ENCODE measurements at places on chromosomes 6 and 20.

DNA sequence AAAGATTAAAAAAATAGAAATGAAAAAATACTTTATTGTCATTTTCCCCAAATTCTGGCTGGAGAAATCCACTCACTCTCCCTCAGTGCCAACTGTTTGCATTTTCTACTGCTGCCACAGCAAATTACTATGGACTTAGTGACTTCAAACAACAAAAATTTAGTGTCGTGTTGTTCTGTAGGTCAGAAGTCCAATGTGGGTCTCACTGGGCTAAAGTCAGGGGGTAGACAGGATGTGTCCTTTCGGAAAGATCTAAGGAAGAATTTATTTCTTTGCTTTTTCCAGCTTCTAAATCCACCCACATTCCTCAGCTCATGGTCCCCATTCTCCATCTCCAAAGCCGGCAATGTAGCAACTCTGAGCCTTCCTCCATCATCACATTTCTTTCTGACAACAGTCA lies 453.3 kb downstream of the KIF16B start:
- DNase-seq: no peak

GRCh38 chr6:163513570-163514166 lies 99.2 kb downstream of the QKI start:
- DNase-seq: no peak

- DNase-seq: no peak
Measured at GRCh38 chr6:23174781-23175361, 605.5 kb downstream of the HDGFL1 start.

GRCh38 chr6:83590416-83590815 lies 78.1 kb downstream of the PRSS35 start:
- no peak for DNase-seq

DNA sequence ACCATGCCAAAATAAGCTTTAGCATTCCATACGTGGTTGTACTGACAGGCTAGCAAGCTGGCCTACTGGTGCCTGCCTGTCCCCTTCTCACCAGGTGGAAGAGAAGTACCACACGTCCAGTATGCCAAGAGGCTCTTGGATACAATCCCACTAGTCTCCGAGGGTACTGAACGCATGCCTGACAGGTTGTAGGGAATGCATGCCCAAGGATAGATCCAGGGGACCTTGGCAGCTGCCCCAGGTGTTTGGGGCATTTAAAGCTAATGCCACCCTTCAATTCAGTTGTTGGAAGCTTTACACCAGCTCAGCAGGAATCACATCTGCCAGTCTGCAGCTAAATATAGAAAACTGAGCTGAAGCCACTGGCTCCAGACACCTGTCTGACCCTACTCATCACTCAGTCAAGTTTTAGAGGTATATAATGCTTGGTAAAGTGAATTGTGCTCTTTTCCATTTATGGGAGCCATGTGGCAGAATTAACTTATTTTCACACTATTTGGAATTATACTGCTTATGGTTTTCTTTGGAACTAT lies 4.9 kb downstream of the TUBB2B start:
- no peak for DNase-seq

- DNase-seq: no peak
Measured at GRCh38 chr6:167426084-167426483, 101.2 kb downstream of the TTLL2 start.

DNA sequence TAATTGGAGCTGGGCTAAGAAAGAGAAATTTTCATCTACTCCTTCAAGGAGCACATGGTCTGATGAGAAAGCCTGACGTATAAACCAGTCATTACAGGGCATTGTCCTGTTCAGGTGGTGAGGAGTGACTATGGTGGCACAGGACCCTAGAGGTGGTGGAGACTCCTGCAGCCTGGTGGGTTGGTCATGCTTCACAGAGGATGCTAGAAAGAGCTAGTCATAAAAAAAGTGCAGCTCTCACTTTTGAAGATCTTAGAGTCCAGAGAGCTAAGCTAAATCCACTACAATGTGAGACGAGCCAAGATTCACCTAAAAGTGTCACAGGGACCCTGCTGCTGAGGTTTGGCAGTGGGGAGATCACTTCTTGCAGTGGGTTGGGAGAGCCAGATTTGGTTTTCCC lies 9.8 kb upstream of the ZNF831 start:
- DNase-seq: no peak

DNA sequence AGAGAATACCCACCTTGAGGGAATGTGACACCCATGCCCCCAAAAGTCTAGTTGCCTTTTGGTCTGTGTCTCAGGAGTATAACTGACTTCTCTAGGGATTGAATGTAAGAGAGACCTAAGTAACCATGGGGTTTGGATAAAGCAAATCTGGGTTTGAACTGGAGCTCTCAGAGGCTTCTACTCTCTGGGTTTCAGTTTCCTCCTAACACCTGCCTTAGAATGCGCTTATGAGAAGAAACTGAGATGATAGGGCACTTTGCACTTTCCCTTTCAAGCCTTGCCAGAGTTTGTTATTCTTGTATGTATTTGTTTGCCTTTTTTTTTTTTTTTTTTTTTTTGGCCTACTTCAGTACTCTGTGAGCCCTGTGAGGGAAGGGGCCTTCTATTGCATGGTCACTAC lies 19.4 kb downstream of the SDHAF4 start:
- DNase-seq: no peak

DNA sequence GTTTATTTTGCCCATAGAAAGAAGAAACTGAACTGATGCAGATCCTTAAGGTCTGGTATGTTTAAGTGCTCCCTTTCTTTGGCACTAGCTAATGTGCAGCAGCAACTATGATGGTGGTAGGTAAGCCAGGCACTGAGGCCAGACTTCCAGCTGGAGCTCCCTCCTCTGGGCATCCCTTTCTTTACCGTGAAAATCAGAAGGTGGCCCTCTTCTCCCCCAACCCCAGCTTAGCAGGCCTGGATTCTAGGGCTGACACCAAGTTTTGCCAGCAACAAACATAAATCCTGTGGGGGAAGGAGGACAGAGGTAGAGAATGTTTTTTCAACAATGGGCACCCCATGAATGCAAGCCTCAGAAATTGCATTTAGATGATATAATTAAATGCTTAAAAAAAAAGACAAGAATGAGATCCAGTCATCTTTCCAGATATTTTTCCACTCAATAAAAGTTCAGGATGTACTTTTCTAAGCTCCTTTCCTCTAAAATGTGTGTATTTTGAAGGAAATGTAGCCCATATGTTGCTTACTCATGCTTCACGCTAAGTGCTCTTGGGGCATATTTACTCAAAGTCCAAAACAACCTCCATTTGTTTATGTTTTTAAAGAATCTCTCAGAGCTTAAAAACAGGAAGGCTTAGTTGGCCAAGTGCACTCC lies 123.9 kb upstream of the NXT1 start:
- no peak for DNase-seq

GRCh38 chr20:25376236-25376635 lies 14.4 kb downstream of the ABHD12 start:
- DNase-seq: no peak

DNA sequence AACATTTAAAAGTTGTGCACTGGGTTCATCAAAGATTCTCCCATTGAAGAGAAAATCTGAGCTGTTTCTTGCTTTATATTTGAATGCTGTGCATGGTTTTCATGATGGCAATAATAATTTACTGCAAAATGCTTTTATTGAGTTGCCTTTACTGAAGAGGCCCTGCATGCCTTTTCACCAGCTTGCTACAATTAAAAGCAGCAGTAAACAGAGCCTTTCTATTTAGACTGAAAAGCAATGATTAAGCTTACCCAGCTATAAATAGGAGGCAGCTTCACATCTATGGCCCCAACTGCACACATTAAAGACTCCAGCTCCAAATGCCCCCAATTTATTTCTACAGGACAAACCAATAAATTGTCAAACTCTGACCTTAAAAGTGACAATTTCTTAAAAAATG lies 70.3 kb downstream of the ANKEF1 start:
- no peak for DNase-seq

- no peak for DNase-seq
Measured at GRCh38 chr20:40188319-40188718, 500.7 kb downstream of the MAFB start.

DNA sequence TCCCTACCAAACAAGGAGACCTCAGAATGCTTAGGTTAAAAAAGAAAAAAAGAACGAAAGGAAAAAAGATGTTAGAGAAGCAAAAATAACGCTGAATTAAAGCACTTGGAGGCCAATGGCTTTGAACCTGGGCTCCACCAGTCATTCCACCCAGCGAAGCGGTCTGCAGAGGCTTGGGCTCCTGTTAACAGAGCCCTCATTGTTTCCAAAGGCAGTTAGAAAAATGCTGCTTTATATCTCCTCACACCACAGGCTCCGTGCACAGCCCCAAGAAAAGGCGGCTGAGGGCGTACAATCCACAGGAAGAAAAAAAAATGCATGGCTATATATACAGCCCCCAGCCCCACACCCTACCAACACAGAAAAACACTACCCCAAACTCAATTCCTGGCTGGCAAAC lies 255.9 kb downstream of the FOXC1 start:
- DNase-seq: no peak

- DNase-seq: no peak
Measured at GRCh38 chr6:119602215-119603178, 252.9 kb upstream of the MAN1A1 start.

DNA sequence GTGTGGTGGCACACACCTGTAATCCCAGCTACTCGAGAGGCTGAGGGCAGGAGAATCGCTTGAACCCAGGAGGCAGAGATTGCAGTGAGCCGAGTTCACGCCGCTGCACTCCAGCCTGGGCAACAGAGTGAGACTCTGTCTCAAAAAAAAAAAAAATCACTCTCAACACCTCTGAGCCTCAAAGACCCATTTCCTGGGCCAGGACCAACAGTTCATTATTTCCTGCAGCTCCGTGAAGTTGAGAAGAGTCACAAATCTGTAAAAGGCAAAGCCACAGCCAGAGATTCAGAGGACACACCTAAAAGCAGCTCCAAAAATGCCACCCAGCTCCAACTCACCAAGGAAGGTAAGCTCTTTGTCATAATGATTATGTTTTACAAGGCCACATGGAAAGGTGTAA lies 15.2 kb upstream of the NOP56 start:
- no peak for DNase-seq

- no peak for DNase-seq
Measured at GRCh38 chr20:23937303-23938117, 51.1 kb downstream of the GGTLC1 start.

- DNase-seq: no peak
Measured at GRCh38 chr20:36441416-36441815, 99.9 kb upstream of the MYL9 start.

DNA sequence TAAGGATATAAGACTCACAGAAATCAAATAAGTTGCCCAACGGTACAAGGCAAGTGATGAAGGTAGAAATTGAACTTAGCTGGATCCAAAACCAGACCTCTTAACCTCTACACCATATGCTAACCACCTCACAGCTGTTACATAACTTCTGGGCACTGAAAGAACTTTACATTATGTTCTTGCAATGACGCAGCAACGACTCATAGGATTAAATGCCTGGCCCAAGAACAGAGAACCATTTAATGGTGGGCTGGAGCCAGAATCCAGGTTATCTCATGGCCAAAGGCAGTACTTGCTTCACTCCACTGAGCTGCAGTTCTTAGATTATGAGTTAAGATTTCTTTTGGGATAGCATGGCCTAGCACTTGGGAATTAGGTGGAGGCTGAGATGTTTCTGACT lies 4.4 kb downstream of the TRMT6 start:
- DNase-seq: no peak

- DNase-seq: no peak
Measured at GRCh38 chr6:156650896-156651390, 126.2 kb upstream of the ARID1B start.

DNA sequence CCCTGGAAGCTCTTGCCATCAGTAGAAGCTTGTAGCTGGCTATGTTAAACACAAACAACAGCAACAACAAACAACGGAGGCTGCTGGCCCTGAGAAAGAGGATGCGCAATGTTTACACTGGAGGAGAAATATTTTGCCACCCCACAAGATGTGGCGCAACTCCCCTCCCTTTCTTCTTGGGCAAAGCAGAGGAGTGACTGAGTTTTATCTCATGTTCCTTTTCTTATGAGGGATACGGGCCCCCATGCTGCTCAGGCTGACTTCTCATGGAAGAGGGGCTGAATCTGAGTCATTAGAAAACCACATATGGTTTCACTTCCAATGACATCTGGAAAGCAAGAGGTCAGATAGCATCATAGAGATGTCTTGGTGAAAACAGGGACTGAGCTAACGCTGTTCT lies 75.9 kb upstream of the HDDC2 start:
- no peak for DNase-seq

GRCh38 chr6:34237722-34238584 lies 1.3 kb downstream of the HMGA1 start:
- DNase-seq: no peak

GRCh38 chr20:44415833-44416715 lies 59.6 kb upstream of the TTPAL start:
- no peak for DNase-seq

DNA sequence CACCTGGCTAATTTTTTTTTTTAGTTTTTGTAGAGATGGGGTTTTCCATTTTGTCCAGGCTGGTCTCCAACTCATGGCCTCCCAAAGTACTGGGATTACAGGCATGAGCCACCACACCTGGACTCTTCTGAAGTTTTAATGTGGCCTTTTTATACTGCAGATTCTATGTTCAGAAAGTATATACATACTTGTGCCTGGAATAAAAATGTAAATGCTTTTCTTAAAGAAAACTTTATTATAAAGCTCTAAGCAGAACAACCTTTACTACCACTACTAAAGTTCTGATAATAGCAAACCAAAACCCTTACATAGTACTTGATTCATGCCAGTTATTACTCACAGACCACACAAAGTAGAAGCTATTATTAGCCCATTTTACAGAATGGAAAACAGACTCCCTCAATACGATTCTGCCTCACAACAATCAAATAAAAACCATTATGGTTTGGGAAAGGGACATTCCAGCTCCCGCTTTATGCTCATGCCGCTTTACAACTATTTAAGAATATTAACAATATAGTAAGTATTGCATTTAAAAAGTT lies 5.3 kb downstream of the PHIP start:
- no peak for DNase-seq

GRCh38 chr6:158764183-158764849 lies 54.9 kb downstream of the EZR start:
- DNase-seq: no peak

All from urinary bladder (tissue), 4 donors.